ENCODE measurements at places on chromosomes 2 and 18.

DNA sequence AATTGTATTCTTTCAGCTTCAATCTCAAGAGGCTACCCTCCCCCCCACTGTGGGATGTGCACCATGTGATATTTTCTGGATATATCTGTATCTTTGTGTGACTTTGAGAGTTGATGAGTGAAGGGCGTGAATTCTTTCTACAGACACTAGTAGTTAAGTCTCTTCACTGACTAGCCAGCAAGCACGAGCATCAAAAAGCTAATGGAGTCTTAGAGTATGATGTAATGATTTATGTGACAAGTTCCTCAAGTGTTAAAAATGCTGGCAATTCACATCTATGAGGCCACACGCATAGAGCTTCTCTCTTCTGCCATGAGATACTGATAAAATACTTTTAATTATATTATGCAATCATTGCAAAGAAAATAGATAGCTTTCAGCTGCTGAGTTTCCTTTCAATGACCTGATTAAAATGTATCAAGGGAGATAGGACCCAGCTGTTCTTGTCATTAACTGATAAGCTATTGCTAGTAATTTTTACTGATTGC, 304.8 kb downstream of the TRIB2 start:
- ATAC-seq: no peak

GRCh38 chr2:9753276-9753600, 90.0 kb upstream of the TAF1B start:
- ATAC-seq: peak; percentile 56

DNA sequence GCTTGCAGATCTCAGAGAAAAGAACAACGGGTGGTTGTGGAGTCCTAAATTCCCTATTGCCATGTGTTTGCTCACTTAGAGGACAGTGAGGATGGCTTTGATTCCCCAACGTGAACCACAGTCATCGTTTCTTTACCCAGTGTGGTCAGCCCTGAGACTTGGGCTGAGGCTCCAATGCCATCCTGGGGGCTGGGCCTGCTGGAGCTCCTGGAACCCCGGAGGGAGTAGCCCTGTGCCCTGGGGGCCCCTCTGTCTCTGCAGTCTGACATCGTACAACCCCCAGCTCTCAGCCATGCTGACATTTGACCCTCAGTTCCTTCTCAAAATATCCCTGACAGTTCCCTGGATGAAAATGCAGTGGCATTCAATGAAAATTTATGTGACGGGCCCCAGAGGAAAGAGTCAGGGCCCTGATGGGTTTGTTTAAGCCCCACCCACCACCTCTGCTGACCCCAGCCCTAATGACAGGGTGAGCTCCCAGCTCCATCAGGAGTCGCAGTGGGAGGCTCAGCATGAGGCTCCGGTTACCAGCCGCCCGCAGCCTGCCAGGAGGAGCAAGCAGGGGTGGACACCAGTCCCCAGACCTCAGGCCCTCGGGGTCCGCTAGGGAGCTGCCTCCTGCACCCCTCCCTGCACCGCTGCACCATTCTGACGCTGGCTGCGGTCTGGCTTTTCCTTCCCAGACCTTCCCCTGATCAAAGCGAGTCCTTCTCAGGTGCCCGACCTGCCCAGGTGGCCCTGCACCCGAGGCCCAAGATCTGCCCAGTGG, 120.9 kb downstream of the TWIST2 start:
- ATAC-seq: no peak

DNA sequence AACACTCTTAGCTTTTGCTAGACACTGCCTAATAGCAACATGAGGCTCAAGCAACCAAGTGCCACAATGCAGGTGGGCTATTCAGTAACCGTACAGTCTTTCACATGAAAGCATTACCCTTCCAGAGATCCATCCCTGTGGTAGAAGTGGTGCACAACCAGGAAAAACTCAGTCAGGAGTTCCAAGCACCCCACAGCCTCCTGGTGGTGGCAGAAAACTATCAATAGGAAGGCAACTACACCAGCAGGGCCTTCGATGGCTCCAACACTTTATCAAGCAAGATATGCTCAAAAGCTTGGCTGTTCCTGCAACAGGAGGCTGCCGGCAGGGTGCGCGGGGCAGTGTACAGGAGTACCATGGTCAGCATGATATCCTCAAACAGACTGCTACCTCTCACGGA, 176.1 kb upstream of the DLGAP1 start:
- no peak for ATAC-seq
